Left ventricle myocardium superior (tissue), 1 donor: ENCODE measurements at places on chromosomes 13 and 19. TPM values are rescaled to one million over a fixed set of nuclear protein-coding genes. Genes with fewer than 3 reads are reported as not detected.

- no peak for DNase-seq
Measured at GRCh38 chr13:23921451-23921888, 24.2 kb upstream of the C1QTNF9B start.

DNA sequence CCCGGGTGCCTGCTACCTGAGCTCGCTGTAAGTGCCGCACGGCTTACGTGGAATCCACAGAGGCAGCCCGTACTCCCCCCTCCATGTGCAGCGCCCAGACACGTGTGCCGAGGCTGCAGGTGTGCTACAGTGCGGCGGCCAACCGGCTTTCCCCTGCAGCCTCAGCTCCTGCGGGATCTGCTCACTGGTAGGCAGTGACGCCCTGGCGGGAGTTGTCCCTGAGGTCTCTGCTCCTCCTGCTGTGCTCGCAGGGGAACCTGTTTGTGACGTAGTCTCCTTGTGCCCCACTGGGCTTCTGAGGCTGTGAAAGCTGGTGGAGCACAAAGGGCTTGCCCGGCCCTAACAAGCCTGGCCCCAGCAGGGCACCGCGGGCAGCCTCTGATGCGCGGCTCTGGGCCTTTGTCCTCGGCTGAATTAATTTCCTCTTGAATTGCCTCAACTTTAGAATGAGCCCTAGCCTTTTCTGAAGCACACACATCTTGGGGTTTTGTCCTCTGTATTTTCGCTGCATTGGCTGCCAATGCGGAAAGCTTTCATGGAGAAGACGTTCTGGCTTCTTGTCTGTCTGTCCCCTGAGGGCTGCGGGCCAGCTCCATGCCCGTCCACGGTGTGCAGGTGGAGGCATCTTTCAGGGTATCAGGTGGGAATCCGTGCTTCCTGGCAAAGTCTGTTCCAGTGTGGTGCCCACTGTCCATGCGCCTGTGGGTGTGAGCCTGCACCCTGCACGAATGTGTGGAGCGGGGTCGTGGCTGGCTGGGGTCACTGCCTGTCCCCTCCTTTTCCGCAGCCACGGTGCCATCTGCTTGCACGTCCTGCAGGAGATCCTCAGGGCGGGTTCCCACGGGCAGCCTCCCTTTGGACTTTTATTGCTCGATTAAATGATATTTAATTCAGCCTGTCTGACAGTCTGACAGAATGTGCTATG is 77.3 kb upstream of the MCF2L start:
- DNase-seq = peak; percentile 25

DNA sequence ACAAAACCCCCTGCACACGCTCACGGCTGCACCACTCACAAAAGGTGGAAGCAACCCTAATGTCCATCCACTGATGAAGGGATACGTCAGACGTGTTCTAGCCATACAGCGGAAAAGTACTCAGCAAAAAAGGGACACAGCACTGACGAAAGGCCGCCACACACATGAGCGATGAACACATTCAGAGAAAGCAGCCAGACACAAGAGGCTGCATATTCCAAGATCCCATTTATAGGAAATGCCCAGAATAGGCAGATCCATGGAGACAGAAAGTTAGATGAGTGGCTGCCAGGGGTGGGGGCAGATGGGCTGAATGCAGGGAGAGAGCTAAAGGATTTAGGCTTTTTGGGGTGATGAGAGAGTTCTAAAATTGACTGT is 3.7 kb downstream of the POLD1 start:
- no peak for DNase-seq

DNA sequence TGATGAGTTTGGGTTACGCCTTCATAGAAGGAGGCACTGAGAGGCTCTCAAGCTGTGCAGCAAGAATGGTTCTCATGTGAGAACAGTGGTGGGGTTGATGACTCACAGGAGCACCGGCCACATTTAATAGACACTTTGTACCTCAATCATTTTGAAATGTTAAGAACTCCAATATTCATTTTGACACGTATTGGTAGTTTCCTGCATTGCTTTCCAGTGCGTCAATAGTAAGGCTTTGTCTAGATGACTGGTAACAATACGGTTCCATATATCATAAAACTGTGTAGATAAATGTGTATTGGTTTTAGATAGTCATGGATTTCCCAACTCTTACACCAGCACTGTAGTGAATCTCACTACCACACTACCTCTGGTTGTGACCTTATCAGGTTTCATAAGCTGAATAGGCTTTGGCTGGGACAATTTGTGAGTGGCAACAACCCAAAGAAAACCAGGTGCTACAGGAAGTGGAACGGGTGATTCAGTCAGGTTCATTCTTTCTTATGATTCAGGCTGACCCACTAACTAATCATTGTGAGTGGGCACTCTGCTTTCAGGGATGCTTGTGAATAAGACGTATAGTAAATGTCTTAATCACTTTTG is 362.6 kb downstream of the KLF5 start:
- DNase-seq = no peak

DNA sequence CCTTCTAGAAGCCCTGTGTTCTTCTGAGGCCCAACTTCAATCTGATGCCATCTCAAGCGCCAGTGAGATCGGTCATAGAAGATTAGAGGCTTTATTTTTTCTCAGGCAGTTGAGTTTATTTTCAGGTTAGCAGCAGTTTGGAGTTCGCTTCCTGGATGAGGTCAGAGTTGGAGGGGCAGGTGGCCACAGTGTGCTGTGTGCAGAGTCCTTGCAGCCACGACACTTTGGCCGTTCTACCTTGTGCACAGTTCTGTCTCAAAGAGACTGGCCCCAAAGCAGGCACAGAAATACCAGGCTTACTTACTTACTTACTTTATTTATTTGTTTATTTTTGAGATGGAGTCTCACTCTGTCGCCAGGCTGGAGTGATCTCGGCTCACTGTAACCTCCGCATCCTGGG is 15.9 kb upstream of the ELAVL1 start:
- DNase-seq = no peak

DNA sequence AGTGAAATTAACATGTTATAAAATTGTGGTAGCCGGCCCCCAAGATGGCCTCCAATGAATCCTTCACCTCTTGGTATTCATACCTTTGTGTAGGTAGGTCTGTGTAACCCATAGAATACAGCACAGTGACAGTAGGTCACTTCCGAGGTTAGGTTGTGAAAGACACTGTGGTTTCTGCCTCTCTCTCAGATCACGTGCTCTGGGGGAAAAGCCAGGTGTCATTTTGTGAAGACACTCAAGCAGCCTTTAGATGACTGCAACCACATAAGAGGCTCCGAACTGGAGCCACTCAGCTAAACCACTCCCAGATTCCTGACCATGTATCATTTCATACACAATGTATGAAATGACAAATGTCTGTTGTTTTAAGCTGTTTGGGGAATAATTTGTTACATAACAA is 9.8 kb upstream of the USPL1 start:
- no peak for DNase-seq

DNA sequence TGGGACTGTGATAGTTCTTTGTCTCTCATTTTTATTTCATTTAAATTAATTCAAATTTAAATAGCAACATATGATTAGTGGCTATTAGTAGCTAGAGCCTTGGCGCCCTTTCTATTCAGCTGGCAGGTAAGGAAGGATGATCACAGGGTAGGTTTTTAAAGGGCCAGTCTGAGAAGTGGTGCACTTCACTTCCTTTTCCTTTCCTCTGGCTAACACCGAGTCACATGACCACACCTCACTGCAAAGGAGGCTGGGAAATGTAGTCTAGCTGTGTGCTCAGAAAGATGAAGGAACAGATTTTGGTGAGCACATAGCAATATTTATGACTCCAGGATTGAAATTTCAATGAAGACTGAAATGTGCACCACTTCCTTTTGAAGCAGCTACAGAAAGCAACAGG is 128.7 kb downstream of the TSHZ3 start:
- DNase-seq = no peak

- DNase-seq = peak; percentile 69
Measured at GRCh38 chr19:14112809-14113385, 4.7 kb downstream of the PRKACA start.

GRCh38 chr13:112119192-112120030 is 52.5 kb downstream of the SOX1 start:
- no peak for DNase-seq

DNA sequence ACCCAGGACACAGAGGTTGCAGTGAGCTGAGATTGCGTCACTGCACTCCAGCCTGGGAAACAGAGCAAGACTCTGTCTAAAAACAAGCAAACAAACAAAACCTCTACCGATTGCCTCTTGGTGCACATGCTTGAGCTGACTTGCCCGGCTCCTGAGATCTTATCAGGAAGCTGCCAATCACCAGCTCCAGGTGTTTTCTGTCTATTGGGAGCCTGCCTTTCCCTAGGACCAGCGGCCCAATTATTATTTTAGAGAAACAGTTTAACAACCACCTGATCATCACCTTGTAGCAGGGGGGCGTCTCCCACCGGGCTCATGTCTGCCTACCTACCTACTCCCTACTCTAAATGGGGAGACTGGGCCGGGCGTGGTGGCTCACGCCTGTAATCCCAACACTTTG is 10.8 kb downstream of the CLEC4M start:
- no peak for DNase-seq

- no peak for DNase-seq
Measured at GRCh38 chr19:28843761-28844492, 369.0 kb downstream of the UQCRFS1 start.

DNA sequence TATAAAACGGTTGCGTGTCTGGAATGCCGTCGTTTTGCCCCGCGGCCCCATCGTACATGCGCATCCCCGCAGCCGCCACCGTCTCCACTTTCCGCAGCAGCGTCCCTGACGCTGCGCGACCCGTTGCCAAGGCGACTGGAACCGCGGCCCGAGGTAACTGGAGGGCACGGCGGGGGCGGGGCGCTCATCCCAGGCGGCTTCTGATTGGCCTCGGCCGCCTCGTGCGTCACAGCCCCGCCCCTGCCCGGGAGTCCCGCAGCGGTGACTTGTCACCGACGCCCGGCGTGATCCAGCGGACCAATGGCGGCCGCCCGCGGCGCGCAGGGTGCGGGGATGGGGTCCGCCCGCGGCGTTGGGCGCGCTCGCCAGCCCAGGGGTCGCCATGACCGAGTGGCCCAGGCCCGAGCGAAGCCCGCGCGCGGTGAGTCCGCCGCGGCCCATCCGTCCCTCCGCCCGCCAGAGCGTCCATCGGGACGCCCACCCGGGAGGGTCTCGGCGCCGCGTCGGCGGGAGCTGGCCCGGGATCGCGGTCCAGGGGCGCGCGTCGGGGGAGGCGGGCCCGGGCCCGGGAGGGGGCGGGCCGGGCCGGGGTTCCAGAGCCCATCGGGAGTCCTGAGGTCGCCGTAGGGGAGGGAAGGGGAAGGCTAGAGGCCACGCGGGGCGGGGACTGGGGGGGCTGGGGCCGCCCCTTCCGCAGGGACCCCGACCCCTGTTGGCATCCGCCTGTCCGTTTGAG is at the start of gene ZSCAN1:
ZSCAN1 (plus strand) TSS at position 285 of the 736 bp plus-strand sequence. CDS start 3,812 bp downstream, outside the sequence.
- peak; percentile 94 for DNase-seq

DNA sequence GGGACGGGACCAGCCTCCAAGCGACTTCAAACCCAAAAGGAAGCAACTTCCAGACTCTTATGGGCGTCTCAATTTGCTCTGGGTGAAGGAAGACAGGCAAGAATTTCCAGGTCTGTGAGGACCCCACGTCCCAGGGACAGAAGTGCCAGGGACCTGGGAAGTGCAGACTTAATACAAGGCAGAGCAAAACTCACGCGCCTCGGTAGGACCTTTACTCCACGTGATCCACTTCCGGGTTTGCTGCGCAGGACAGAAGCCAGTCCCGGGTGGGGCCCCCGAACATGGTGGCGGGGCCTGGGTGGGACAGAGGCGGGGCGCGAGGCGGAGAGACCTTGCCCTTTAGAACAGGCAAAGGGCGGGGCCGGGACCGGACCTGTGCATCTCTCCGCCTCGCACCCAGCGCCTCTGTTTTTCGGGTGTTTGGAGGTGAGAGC is 9.3 kb downstream of the ZNF611 start:
- DNase-seq = no peak

GRCh38 chr19:19417628-19418245 is 12.3 kb downstream of the GATAD2A start:
- DNase-seq = no peak

GRCh38 chr13:53783471-53783870 is 754.9 kb downstream of the OLFM4 start:
- no peak for DNase-seq

DNA sequence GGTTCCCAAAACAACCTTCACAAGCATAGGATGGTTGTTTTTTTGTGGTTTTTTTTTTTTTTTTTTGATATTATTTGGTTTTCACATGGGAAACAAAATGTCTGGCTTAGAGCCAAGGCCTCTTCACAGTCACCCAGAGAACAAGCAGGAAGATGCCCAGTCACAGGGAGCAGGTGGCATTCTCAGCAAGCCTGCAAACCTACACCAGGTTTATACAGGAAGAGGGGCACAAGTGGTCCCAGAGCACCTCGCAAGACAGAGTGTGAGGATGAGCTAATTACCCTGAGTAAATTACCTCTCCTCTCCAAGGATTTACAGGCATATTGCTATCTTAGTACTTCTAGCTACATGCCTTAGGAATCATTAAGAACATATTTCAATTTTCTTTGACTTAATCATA is 1375.6 kb downstream of the EFNB2 start:
- no peak for DNase-seq

GRCh38 chr13:97885641-97886040 is 67.8 kb upstream of the IPO5 start:
- no peak for DNase-seq

DNA sequence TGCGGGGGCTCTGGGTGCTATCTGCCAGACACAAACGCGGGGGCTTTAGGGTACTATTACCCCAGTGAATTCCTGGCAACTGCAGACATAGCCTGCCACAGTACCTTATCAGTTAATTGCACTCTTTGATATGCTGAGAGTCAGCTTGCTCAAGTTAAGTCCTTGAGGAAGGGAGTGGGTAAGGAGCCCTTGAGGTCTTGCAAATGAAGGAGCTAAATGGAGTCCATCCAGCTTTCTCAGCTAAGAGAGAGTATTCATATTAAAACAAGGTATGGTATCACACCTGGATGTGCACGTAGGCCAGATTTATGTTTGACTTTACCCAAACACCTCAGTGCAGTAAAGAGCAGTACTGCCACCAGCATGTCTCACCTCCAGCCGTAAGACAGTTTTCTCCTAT is 11.5 kb upstream of the ZNF606 start:
- no peak for DNase-seq

DNA sequence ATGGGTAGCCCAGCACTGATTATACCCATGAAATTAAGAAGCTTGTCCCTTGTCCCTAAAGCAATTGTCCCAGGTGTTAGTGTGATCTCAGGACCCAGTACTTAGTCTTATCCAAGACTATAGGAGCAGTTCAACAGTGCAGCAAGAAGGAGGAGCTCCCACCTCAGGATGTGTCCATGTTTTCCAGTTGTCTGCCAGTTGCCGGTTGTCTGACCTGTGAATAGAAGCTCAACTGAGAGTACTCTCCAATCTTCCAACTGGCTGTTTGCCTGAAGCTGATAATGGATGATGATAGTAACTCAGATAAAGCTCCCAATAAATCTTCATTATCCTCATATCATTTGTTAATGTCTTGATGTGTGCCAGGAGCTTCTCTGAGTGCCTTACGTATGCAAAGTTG is 107.2 kb upstream of the HTR2A start:
- no peak for DNase-seq

- DNase-seq = no peak
Measured at GRCh38 chr19:4080473-4080872, 13.8 kb upstream of the ZBTB7A start.

PNKP gene
- total RNA-seq = 39.1 TPM

ONECUT3 gene
- total RNA-seq = not detected

ATP4A gene
- not detected for total RNA-seq

PLPP2 gene
- 0.27 TPM for total RNA-seq

ABCA7 gene
- 9.4 TPM for total RNA-seq

MOB3A gene
- 17.5 TPM for total RNA-seq

ADGRE3 gene
- not detected for total RNA-seq

PSG2 gene
- total RNA-seq = not detected

ZNF506 gene
- 9.7 TPM for total RNA-seq

TRPC4 gene
- 5.6 TPM for total RNA-seq

COL4A2 gene
- total RNA-seq = 126 TPM
